ENCODE measurements at places on chromosomes 11 and 22.

DNA sequence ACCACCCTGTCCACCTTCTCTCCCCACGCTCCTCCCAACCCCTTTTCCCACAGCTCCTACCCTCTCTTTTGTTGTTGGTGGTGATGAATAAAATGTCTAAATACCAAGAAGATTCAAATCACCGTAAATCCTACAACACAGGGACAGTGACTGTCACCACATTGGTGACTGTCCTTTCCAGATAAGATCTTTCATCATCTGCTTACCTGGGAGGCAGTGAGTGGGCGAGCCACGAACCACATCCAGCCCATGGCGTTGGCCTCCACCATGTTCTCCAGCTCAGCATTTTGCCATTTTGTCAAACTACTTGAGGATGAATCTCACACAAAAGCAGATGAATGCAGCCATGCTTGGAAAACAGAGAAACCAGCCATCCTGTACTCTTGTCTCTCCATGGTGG is 6.7 kb upstream of the CYTH4 start:
- DNase-seq, result no peak

- no peak for DNase-seq
Observed at GRCh38 chr22:44894782-44895181, 115.0 kb downstream of the PHF21B start.

- DNase-seq, result no peak
Observed at GRCh38 chr11:94128291-94128745, 323 bp upstream of the PANX1 start.

- DNase-seq, result no peak
Observed at GRCh38 chr11:94876222-94876621, 97.1 kb downstream of the CWC15 start.

- no peak for DNase-seq
Observed at GRCh38 chr22:24011735-24012068, 598 bp downstream of the CABIN1 start.

GRCh38 chr11:59053387-59053786 is 32.7 kb upstream of the GLYATL1B start:
- peak; percentile 46 for DNase-seq

Measured in stimulated activated CD8-positive, alpha-beta memory T cell treated with anti-CD3 and anti-CD28 coated beads, Interleukin-2, amount 100 ng/mL, for 1 hour (primary cell).